ENCODE measurements at places on chromosomes 1 and 21. TPM values are rescaled to one million over a fixed set of nuclear protein-coding genes. Genes with fewer than 3 reads are reported as not detected.
A peak's percentile ranks its signal among the peaks of the same experiment; 100 is the strongest.

The C1orf35 gene
- total RNA-seq: 16.9 TPM

DNA sequence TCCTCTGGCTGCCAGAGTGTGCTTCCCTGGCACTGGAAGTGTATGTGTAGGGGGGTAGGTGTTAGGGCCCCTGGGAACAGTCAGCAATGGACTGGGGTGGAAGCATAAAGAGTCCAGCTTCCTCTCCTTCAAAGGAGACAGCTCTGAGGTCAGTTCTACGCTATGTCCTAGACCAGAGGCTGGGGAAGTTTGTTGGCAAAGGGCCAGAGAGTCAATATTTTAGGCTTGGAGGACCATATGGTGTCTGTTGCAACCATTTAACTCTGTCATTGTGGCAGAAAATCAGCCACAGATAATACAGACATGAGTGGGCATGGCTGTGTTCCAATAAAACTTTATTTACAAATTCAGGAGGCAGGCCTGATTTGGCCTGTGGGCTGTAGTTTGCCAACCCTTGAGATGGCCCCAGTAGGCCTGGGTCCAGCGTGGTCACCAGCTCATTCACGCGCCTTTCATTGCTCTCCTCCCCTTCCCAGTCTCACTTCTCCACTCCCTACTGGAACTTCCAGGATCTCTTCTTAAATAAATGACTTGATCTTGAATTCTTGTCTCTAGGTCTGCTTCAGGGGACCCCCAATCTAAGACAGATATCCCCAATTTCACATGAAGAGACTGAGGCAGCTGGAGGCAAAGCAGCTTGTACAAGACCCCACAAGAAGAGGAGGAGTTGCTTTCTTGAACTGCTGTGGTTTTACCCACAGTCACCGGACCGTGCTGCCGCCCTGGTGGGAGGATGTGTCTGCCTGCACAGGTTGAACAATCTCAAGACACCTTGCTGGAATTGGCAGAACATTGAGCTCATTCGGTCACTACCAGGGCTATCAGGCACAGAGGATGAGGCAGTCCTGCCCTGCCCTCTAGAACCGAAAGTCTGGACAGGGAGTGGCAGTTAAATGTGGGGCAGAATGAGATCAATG, 162.4 kb upstream of the POU3F1 start:
- no peak for DNase-seq

- no peak for DNase-seq
Measured at GRCh38 chr21:15354516-15354915, 289.7 kb upstream of the NRIP1 start.

The HNRNPCL4 gene
- total RNA-seq: not detected

DNA sequence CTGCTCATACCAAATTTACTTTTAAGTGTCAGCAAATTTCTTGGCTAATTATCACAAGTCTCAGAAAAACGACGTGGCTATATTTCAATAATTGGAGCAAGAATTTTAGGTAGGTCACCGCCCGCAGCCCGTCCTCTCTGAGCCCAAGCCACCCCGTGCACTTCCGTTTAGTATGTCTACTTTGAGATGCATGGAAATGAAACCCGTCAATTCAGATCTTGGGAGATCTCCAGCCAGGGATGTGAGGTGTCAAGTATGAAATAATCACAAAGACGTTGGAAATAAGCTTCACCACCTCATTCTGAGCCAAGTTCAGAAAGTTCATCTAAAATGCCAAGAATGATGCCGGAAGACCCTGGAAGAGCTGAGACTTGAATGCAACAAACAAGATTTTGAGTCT, 132.6 kb upstream of the IRF2BP2 start:
- DNase-seq: no peak

- no peak for DNase-seq
Measured at GRCh38 chr21:18877917-18878316, 474.3 kb upstream of the TMPRSS15 start.

DNA sequence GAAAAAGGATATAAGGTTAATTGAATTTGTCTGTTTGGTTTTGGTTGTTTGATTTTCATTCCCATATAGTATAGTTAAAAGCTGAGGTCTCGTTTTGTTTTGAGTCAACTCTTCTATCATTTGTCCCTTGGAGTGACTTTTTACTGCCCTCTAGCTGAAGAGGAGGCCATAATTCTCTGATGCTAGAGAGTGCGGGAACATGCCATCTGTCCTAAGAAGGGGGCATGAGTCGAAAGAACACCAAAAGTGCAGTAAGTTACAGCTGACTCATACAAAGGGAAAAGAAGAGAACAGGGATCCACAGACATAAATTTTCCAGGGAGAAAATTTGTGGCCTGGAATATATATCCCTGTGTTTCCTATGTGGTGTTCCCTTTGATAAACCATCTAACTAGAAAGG, 4.1 kb downstream of the KRTAP21-3 start:
- DNase-seq: no peak

DNA sequence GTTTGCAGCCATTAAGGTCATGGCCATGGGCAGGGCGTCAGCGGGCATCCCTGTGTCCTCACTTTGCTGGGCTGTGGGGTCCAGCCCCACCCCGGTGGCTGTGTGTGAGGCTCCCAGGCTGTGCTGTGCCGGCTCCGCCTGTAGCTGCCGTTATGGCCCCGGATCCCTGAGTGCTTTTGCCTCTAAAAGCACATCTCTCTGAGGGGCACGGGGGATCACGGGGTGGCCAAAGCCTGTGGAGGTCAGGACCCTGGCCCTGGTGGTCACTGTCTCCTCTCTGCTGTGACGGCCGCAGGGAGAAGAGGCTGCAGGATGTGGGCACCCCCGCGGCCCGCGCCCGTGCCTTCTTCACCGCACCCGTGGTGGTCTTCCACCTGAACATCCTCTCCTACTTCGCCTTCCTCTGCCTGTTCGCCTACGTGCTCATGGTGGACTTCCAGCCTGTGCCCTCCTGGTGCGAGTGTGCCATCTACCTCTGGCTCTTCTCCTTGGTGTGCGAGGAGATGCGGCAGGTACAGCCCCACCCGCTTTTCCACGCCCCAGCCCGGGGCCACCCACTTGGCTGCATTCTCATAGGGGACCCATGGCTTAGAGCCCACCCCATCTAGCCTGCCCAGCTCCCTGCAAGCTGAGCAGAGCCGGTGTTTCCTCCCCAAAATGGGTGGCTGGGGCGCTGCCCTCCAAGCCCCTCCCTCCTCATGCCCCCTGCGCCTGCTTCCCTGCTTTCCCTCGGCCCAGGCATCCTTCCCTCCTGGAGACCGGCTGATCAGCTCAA, 48.2 kb downstream of the TRPM2 start:
- DNase-seq: peak; percentile 59
